ENCODE measurements at places on chromosomes 11 and 22. TPM values are rescaled to one million over a fixed set of nuclear protein-coding genes. Genes with fewer than 3 reads are reported as not detected.

Gene KDM4D
- 0.93 TPM for total RNA-seq

Gene POU2AF3
- 0.27 TPM for total RNA-seq

Gene SLC1A2
- 0.14 TPM for total RNA-seq

Gene IGLL1
- not detected for total RNA-seq

Gene ANKRD13D
- 40.8 TPM for total RNA-seq

Gene CCDC88B
- 1.6 TPM for total RNA-seq

Gene MICAL2
- 357 TPM for total RNA-seq

Gene SPON1
- total RNA-seq: 1.5 TPM

Gene ABCG4
- total RNA-seq: 0.55 TPM

Gene SESN3
- total RNA-seq: 85.6 TPM

Gene GDPD4
- total RNA-seq: not detected

Gene C1QTNF4
- 0.20 TPM for total RNA-seq

Gene TIGD3
- total RNA-seq: 0.29 TPM

Gene LSP1
- total RNA-seq: 1.3 TPM

Gene EHF
- not detected for total RNA-seq

Gene OR56A1
- total RNA-seq: not detected

Gene TNNT3
- not detected for total RNA-seq

Gene RAB38
- 3.2 TPM for total RNA-seq

Gene P2RX6
- 0.45 TPM for total RNA-seq

Gene SOX10
- 0.10 TPM for total RNA-seq

Gene OR2AG1
- total RNA-seq: not detected

Gene TSSK2
- not detected for total RNA-seq

Gene NPAS4
- 0.50 TPM for total RNA-seq

Gene FAM180B
- not detected for total RNA-seq

Gene OR10A2
- total RNA-seq: not detected

Gene LGALS12
- not detected for total RNA-seq

Gene RHBDD3
- 39.2 TPM for total RNA-seq
